ENCODE measurements at places on chromosomes 13 and 19. TPM values are rescaled to one million over a fixed set of nuclear protein-coding genes. Genes with fewer than 3 reads are reported as not detected.

The TINCR gene
- 0.22 TPM for total RNA-seq

The FGF9 gene
- 0.12 TPM for total RNA-seq

The FBXO17 gene
- 33.9 TPM for total RNA-seq

The IQCN gene
- 0.50 TPM for total RNA-seq

The TEX26 gene
- total RNA-seq = not detected

The ICAM3 gene
- total RNA-seq = 5.1 TPM

The OVOL3 gene
- total RNA-seq = not detected

The LRFN3 gene
- total RNA-seq = 2.4 TPM

The TJP3 gene
- total RNA-seq = 0.12 TPM

The TNFSF11 gene
- not detected for total RNA-seq

The CUL4A gene
- 154 TPM for total RNA-seq

The RNF17 gene
- total RNA-seq = not detected

The HSH2D gene
- total RNA-seq = not detected

The MIA gene
- 0.62 TPM for total RNA-seq

The GNG8 gene
- total RNA-seq = not detected

The GRK1 gene
- not detected for total RNA-seq

The PRODH2 gene
- not detected for total RNA-seq

The CEACAM16 gene
- total RNA-seq = not detected

The KLC3 gene
- total RNA-seq = not detected

The RFPL4A gene
- total RNA-seq = not detected

The CERS4 gene
- 24.4 TPM for total RNA-seq

The CYSLTR2 gene
- total RNA-seq = not detected

The PLA2G4C gene
- 3.2 TPM for total RNA-seq

The ZNF235 gene
- 2.4 TPM for total RNA-seq

The GEMIN7 gene
- total RNA-seq = 16.2 TPM

The ITGBL1 gene
- 56.5 TPM for total RNA-seq

The MYO1F gene
- 0.22 TPM for total RNA-seq

The ZNF835 gene
- total RNA-seq = 0.44 TPM

The CACNA1A gene
- 10.1 TPM for total RNA-seq

The ZNF180 gene
- 7.6 TPM for total RNA-seq

The ERICH6B gene
- not detected for total RNA-seq

The NPAS1 gene
- 0.50 TPM for total RNA-seq

The KASH5 gene
- not detected for total RNA-seq
